ENCODE measurements at places on chromosomes 5 and 9. TPM values are rescaled to one million over a fixed set of nuclear protein-coding genes. Genes with fewer than 3 reads are reported as not detected.

Gene STKLD1
- total RNA-seq, result 0.49 TPM

Gene SLC46A2
- total RNA-seq, result not detected

Gene SLC4A9
- total RNA-seq, result under 0.01 TPM

Gene OLFM1
- total RNA-seq, result 25.5 TPM

Gene CDH18
- not detected for total RNA-seq

Gene NRARP
- total RNA-seq, result 28.1 TPM

Gene CCL28
- total RNA-seq, result 2.0 TPM

Gene CD274
- 29.0 TPM for total RNA-seq

Gene UBE2D2
- total RNA-seq, result 52.2 TPM

Gene TERT
- not detected for total RNA-seq

Gene CARD9
- 0.16 TPM for total RNA-seq

Gene IFNB1
- total RNA-seq, result not detected

Gene WDR38
- not detected for total RNA-seq

Gene ANXA2R
- 13.0 TPM for total RNA-seq

Gene FRMD3
- 2.2 TPM for total RNA-seq

Gene CDH9
- not detected for total RNA-seq

Gene ADGRD2
- total RNA-seq, result under 0.01 TPM

Gene NEUROG1
- total RNA-seq, result not detected

Gene STPG3
- not detected for total RNA-seq

Gene TLR4
- 211 TPM for total RNA-seq

Gene ACOT12
- total RNA-seq, result not detected

Gene BRINP1
- 0.16 TPM for total RNA-seq

Gene NCBP1
- total RNA-seq, result 28.7 TPM

Gene DBH
- total RNA-seq, result not detected

Gene F2RL1
- 111 TPM for total RNA-seq

Gene FGF1
- 0.44 TPM for total RNA-seq

Gene RNF130
- total RNA-seq, result 16.4 TPM

Gene SLC34A3
- total RNA-seq, result not detected

Gene MUSK
- not detected for total RNA-seq

Gene MROH2B
- total RNA-seq, result not detected

Gene GPR21
- total RNA-seq, result 3.8 TPM

Gene SLC6A3
- not detected for total RNA-seq

Gene FAF2
- 66.0 TPM for total RNA-seq

Measured in bladder microvascular endothelial cell (primary cell).